Activated CD4-positive, alpha-beta T cell treated with anti-CD3 and anti-CD28 coated beads for 36 hours (primary cell): ENCODE measurements at places on chromosomes 5 and 9.
A peak's percentile ranks its signal among the peaks of the same experiment; 100 is the strongest.

DNA sequence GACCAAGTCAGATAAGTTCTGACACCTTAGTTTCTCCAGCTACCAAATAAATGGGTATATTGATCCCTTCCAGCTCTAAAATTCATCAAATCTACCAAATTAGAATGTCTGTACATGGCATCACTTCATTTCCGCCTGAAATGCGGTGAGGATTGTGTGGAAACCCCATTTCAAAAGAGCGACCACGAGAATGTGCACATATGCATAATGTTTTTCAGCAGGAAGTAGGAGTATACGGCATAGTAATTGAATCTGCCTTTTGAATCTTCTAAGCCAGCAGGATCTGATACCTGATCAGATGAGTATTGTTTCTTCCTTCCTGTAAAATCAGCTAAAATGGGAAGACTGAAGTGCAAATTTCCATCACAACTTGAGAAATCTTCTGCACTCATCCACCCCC is 418.6 kb downstream of the TMEM38B start:
- no peak for DNase-seq

DNA sequence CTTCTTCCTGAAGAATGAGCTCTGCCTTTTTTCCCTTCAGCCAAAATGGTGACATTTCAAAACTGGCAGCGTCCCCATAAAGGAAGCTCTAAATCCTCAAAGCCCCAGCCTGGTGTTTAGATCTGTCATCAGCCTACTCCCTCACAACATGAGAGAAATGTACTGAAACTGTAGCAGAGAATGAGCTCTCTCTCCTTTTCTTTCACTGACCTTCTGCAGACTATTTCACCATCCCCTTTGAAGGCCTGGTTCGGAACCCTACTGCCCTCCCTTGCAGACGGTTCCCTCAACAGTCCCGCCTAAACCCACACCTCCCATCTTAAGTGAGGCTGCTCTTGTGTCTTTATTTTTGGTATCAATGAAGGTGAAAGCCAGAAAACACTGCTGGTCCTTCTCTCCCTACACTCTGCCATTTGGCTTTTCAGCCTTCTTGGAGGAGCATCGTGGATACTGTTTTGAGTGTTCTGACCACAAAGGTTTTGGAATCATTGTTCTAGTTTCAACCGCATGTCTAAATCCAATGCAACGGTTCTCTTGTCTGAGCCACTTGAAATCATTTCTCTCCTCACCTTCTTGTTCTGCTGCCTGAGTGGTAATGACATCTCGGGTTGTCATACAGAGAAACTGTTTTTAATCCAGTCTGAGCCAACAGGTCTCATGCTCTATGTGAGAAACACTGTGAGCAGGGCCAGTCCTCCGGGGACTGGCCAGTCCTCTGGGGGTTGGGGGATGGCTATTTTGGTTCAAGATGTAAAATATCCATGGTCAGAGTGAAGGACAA is 39.0 kb downstream of the ITK start:
- DNase-seq: peak; percentile 62

GRCh38 chr5:154498591-154498990 is 20.6 kb upstream of the HAND1 start:
- DNase-seq: no peak

- DNase-seq: no peak
Measured at GRCh38 chr5:162067655-162068411, at the start of gene GABRG2. Gene GABRG2 (plus strand): TSS chr5:162067773. CDS start chr5:162068000, 227 bp downstream.

- no peak for DNase-seq
Measured at GRCh38 chr9:26261503-26262330, 583.5 kb upstream of the TUSC1 start.
